ENCODE measurements at places on chromosomes 12 and 14. TPM values are rescaled to one million over a fixed set of nuclear protein-coding genes. Genes with fewer than 3 reads are reported as not detected.

DNA sequence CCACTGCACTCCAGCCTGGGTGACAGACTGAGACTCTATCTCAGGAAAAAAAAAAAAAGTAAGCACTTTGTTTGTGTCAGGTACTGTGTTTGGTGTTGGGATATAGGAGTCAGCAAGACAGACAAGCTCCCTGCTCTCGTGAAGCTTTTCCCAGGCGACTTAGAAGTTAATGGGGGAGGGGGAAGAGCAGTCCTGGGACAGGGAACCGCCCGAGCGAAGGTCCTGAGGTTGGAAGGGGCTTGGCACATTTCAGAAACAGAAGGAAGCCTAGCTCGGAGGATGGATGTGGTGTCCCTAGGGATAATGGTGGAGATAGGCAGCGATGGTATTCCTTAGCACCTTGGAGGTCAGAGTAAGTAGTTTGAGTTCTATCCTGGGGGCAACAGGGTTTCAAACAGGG lies 8.5 kb upstream of the COX6A1 start:
- H3K27me3 ChIP-seq = no peaks in the 10 kb centered on the region
- no peak overlapping the region for H3K4me3 ChIP-seq
- H3K4me1 ChIP-seq = peaks cover 21% of the 10 kb centered on the region
- H3K27ac ChIP-seq = peak overlapping the region; percentile 29
- H3K36me3 ChIP-seq = no peaks in the 10 kb centered on the region

The SERPINA9 gene
- not detected for total RNA-seq

GRCh38 chr12:52121824-52122539 lies 42.5 kb downstream of the SMIM41 start:
- H3K27ac ChIP-seq = no peak overlapping the region
- peak; percentile 69 for DNase-seq
- H3K4me3 ChIP-seq = no peak overlapping the region
- peaks cover 8% of the 10 kb centered on the region for H3K27me3 ChIP-seq
- H3K4me1 ChIP-seq = peaks cover 8% of the 10 kb centered on the region

GRCh38 chr12:6347367-6348338 lies 5.8 kb upstream of the TNFRSF1A start:
- no peaks in the 10 kb centered on the region for H3K36me3 ChIP-seq
- H3K27ac ChIP-seq = peak overlapping the region; percentile 63
- no peaks in the 10 kb centered on the region for H3K27me3 ChIP-seq
- no peak overlapping the region for H3K4me3 ChIP-seq

- H3K4me3 ChIP-seq = no peak overlapping the region
- H3K4me1 ChIP-seq = no peaks in the 10 kb centered on the region
- DNase-seq = no peak
- H3K36me3 ChIP-seq = no peaks in the 10 kb centered on the region
Measured at GRCh38 chr12:23376238-23376637, 573.2 kb downstream of the SOX5 start.

DNA sequence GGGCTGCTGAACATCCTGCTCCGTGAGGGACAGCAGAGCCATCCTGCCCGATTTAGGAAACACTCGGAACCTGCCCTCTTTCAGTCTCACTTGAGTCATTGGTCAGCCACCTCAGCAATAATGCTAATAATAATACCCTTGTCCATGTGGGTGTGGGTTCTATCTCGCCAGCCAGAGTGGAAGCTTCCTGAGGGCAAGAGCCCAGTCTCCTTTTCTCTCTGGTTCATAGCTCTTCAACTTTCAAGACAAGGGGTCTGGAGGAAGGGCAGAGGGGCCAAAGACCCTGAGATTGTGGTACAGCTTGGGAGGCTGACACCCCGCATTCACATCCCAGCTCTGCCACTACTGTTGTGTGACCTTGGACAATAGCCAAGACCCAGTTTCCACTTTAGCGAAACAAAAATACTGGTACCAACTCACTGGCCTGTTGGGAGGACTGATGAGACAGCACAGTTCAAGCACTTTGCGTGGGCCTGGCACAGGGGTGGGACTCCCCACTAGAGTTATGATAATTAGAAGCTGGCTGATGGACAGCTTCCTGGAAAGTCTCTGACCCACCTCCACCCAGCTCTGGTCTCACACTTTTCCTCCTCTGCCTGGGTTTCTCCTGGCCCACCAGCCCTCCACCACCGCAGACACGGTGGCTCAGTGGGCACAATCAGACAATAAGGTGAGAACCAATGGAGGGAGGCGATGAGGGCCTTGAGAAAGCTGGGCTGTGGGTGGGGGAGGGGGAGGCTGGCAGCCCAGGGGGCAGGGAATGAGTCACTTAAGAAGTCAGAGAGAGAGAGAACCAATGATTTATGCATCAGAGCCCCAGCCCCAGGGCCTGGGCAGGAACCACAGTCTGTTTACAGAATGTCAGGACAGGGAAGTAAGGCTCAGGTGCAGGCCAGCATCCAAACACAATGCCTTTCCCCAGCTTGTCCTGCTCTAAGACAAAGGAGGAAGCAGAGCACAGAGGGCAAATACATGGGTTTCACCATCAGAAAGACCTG lies 9.6 kb downstream of the FAIM2 start:
- no peaks in the 10 kb centered on the region for H3K36me3 ChIP-seq
- H3K27me3 ChIP-seq = no peaks in the 10 kb centered on the region
- no peak overlapping the region for H3K27ac ChIP-seq
- H3K4me3 ChIP-seq = no peak overlapping the region
- H3K4me1 ChIP-seq = peaks cover 14% of the 10 kb centered on the region
- no peak for DNase-seq

- H3K4me1 ChIP-seq = no peaks in the 10 kb centered on the region
- no peak for DNase-seq
- H3K4me3 ChIP-seq = no peak overlapping the region
Measured at GRCh38 chr14:97846156-97846555, 1049.0 kb downstream of the VRK1 start.

DNA sequence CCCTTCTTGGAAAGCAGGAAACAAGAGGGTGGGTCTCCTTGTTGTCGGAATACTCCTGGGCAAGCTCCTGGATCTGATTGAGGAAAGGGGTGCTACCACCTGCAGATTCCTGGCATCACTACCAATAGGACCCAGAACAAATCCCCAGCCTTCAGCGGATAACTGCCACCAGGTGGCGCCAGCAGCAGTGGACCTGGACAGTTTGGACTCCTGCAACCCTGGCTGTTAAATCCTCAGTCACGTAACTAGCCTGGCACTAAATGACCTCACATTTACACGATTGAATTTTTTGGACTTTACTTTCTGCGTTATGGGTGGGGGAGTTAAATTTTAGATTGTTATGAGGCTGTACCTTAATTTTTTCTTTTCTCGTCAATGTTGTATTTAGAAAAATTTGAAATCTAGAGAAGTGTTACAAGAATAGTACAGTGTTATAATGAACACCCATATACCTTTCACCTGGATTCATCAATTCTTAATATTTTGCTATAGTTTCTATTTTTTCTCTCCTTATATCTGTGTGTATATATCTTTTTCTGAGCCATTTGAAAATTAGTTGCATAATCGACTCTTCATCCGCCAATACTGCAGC lies 95.6 kb downstream of the GAS2L3 start:
- no peaks in the 10 kb centered on the region for H3K4me1 ChIP-seq
- no peaks in the 10 kb centered on the region for H3K27me3 ChIP-seq
- no peaks in the 10 kb centered on the region for H3K36me3 ChIP-seq
- H3K4me3 ChIP-seq = no peak overlapping the region
- peak; percentile 80 for DNase-seq
- H3K27ac ChIP-seq = no peak overlapping the region

DNA sequence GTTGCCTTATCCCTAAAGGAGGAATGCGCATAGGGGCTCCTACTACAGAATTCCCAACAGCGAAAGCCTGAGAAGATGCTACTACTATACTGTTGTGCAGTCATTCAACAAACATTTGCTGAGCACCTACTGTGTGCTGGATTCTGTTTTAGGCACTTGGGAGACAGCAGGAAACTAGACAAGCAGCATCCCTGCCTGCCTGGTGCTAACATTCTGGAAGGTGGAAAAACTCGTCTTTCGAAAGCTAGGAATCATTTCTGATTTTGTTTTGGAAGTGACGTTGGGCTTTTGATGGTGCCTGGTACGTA lies 131.5 kb upstream of the NCOR2 start:
- no peak overlapping the region for H3K27ac ChIP-seq
- no peaks in the 10 kb centered on the region for H3K36me3 ChIP-seq
- H3K27me3 ChIP-seq = no peaks in the 10 kb centered on the region
- no peak overlapping the region for H3K4me3 ChIP-seq

The TSPAN19 gene
- not detected for total RNA-seq

The CCDC197 gene
- not detected for total RNA-seq

DNA sequence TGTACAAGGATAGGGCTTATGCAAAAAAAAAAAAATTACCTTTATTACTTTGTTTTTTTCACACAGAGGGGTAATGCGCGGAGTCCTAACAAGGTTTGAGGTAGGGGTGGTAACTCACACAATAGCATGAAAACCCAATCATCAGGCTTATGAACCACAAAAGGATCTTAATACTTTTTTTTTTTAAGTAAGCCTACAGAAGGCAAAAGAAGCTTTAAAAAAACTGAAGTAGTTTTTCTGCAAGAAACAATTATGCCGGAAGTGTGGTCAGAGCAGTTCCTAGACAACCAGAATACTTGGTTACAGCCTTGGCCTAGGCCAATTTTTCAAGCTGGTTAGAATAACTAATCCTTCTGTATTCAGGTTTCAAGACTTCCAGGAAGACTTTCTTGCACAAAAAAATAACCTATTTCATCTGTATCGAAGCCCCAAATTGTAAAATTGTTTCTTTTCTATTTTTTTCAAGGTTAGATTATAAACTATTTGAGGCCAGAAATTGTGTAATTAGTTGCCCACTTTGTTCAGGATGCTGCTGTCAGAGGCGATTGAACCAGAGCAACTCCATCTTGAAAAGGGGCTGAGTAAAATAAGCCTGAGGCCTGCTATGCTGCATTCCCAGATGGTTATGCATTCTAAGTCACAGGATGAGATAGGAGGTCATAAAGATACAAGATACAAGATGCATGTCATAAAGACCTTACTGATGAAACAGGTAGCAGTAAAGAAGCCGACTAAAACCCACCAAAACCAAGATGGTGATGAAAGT lies 1.8 kb upstream of the GNS start:
- DNase-seq = no peak
- H3K27me3 ChIP-seq = no peaks in the 10 kb centered on the region
- H3K27ac ChIP-seq = no peak overlapping the region

- H3K4me3 ChIP-seq = no peak overlapping the region
- H3K36me3 ChIP-seq = no peaks in the 10 kb centered on the region
- H3K4me1 ChIP-seq = no peaks in the 10 kb centered on the region
- H3K27ac ChIP-seq = no peak overlapping the region
- DNase-seq = no peak
Measured at GRCh38 chr12:94025756-94026155, 122.6 kb upstream of the PLXNC1 start.

The PDE3A gene
- total RNA-seq = 105 TPM

DNA sequence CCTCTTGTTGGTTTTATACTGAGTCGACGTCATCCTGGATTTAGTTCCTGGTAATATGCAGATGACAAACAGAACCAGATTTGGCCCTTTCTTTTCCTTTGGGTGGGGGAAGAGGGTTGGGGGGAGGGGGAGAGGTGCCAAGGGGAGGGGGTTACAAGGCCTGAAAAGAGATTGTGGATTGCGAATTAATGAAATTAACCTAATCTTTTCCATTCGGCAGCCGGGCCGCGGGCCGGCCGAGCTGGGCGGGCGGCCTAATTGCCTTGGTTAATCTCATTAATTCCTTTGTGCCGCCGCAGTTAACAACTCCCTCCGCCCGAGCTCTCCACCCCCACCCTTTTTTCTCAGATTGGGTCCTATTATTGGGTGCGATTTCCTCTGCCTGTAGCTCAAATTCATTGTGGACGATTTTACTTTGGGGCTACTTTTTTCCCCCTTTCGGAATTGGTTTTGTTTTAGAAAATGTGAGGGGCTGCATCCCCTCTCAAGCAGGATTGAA lies 387 bp upstream of the GSC start:
- DNase-seq = no peak
- H3K4me3 ChIP-seq = peak overlapping the region; percentile 9
- peaks cover 100% of the 10 kb centered on the region for H3K27me3 ChIP-seq
- H3K27ac ChIP-seq = no peak overlapping the region

DNA sequence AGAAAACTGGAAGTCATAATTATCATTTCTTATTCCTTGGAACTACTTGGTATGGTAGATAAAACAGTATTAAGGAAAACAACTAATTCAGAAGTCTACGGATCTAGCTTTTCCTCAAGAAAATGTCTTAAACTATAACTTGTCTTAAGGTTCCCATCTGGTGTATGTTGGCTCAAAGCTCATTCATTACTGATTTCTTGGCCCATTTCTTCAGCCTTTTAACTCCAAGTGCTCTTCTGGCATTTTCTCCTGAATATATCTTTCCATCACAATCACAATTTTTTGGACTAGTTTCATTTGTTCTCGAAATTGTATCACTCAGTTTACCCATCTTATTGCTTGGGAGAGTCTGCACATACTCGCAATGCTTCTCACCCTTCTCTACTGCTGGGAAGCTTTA lies 150.1 kb downstream of the C12orf50 start:
- no peaks in the 10 kb centered on the region for H3K4me1 ChIP-seq
- no peak overlapping the region for H3K27ac ChIP-seq
- H3K36me3 ChIP-seq = no peaks in the 10 kb centered on the region
- DNase-seq = no peak
- no peak overlapping the region for H3K4me3 ChIP-seq

- H3K4me3 ChIP-seq = no peak overlapping the region
- no peaks in the 10 kb centered on the region for H3K27me3 ChIP-seq
- H3K27ac ChIP-seq = no peak overlapping the region
- peaks cover 7% of the 10 kb centered on the region for H3K4me1 ChIP-seq
- no peak for DNase-seq
Measured at GRCh38 chr12:115708801-115709200, 568.7 kb downstream of the MED13L start.

The PRB2 gene
- not detected for total RNA-seq

- H3K4me1 ChIP-seq = peaks cover 14% of the 10 kb centered on the region
- peak overlapping the region; percentile 45 for H3K27ac ChIP-seq
- H3K4me3 ChIP-seq = no peak overlapping the region
Measured at GRCh38 chr12:122827258-122827657, 8.0 kb upstream of the HIP1R start.

The P2RX2 gene
- total RNA-seq = not detected

- H3K4me1 ChIP-seq = no peaks in the 10 kb centered on the region
- no peak overlapping the region for H3K4me3 ChIP-seq
- no peaks in the 10 kb centered on the region for H3K36me3 ChIP-seq
Measured at GRCh38 chr12:30450872-30451271, 244.8 kb downstream of the IPO8 start.

- no peak for DNase-seq
- no peaks in the 10 kb centered on the region for H3K27me3 ChIP-seq
Measured at GRCh38 chr14:87102811-87103378, 890.1 kb downstream of the GALC start.

The ESR2 gene
- 0.14 TPM for total RNA-seq

- no peak overlapping the region for H3K27ac ChIP-seq
- H3K4me1 ChIP-seq = peaks cover 4% of the 10 kb centered on the region
- DNase-seq = no peak
- H3K36me3 ChIP-seq = no peaks in the 10 kb centered on the region
- no peak overlapping the region for H3K4me3 ChIP-seq
Measured at GRCh38 chr14:89707086-89707485, 247.4 kb downstream of the EFCAB11 start.

The LMO3 gene
- total RNA-seq = 37.5 TPM

The NDRG2 gene
- 144 TPM for total RNA-seq

The RDH12 gene
- 0.27 TPM for total RNA-seq

The MAP1LC3B2 gene
- not detected for total RNA-seq

All from transverse colon (tissue), 4 donors.